CD4-positive, alpha-beta T cell treated with Interleukin-21 for 1 hour (primary cell): ENCODE measurements at places on chromosomes 16 and 17.

- no peak for DNase-seq
Measured at GRCh38 chr17:30482555-30482954, 5.3 kb downstream of the GOSR1 start.

GRCh38 chr17:43314611-43315011, 80.8 kb upstream of the RNU2-1 start:
- DNase-seq, result no peak

DNA sequence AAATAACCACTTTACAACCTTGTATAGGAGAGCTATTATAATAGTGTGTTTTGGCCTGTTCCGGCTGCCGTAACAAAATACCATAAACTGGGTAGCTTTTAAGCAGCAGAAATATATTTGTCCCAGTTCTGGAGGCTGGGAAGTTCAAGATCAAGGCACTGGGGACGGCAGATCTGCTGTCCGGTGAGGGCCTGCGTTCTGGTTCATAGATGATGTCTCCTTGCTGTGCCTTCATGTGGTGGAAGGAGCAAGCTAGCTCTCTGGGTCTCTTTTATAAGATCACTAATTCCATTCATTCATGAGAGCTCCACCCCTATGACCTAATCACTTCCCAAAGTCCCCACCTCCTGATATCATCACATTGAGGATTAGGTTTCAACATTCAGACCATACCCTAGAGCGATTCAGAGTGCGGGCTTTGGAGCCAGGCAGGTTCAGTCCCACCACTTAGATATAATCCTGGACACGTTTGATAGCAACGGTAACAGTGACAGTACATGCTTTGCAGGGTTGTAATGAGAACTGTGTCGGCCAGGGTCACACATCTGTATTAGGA, 76.2 kb upstream of the ZFHX3 start:
- DNase-seq, result no peak

DNA sequence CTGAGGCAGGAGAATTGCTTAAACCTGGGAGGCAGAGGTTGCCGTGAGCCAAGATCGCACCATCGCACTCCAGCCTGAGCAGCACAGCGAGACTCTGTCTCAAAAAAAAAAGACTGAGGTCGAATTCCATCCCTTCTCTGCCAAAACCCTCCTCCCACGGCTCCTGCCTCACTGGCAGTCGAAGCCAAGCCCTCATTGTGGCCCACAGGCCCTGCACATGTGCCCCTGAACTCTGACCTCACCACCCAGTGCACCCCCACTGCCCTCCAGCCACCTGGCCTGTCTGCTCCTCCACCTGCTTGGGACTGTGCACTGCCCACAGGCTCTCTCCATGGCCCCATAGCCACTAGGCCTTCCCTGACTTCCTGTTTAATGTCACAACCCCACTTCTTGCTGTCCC, 7.0 kb downstream of the MYO15A start:
- DNase-seq, result no peak

- no peak for DNase-seq
Measured at GRCh38 chr17:36616061-36617029, 15.0 kb downstream of the MRM1 start.

- DNase-seq, result no peak
Measured at GRCh38 chr17:60161598-60162330, 12.0 kb downstream of the CA4 start.

- DNase-seq, result no peak
Measured at GRCh38 chr16:8108991-8109509, 481.3 kb downstream of the TMEM114 start.

DNA sequence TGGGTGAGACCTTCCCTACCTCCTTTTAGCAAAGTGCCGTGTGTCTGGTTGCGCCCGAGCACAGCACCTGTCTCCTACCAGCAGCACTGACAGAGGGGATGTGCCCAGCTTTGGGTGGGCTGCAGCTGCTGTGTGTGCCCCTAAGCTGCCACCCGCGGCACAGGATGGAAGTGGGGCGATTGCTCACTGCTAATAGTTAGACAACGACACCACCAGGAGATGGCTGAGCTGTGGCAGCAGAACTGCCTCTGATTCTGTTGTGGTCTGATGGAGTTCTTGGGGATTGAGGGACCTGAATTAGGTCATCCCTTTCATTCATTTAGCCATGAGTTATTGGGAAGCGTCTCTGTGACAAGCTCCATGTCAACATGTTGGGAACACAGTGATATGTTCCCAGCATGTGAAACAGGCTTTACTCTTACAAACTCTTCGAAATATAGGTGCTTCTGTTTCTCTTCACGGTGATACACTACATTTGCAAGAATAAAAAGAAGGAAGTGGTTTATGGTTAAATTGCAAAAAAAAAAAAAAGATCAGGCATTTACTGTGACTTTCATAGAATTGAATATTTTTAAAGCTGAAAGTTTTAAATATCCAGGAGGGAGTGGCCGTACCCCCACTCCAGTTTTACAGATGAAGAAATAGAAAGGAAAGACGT, 184.4 kb downstream of the MAF start:
- DNase-seq, result peak; percentile 14

GRCh38 chr17:16419074-16419928, 3.9 kb downstream of the TRPV2 start:
- DNase-seq, result peak; percentile 38

- no peak for DNase-seq
Measured at GRCh38 chr17:73265646-73266640, 4.3 kb upstream of the CPSF4L start.

GRCh38 chr16:17359788-17360390, 110.9 kb downstream of the XYLT1 start:
- peak; percentile 43 for DNase-seq

- DNase-seq, result no peak
Measured at GRCh38 chr16:7957151-7957550, 624.5 kb downstream of the RBFOX1 start.

GRCh38 chr17:58666858-58667267, 25.0 kb downstream of the TEX14 start:
- peak; percentile 51 for DNase-seq

DNA sequence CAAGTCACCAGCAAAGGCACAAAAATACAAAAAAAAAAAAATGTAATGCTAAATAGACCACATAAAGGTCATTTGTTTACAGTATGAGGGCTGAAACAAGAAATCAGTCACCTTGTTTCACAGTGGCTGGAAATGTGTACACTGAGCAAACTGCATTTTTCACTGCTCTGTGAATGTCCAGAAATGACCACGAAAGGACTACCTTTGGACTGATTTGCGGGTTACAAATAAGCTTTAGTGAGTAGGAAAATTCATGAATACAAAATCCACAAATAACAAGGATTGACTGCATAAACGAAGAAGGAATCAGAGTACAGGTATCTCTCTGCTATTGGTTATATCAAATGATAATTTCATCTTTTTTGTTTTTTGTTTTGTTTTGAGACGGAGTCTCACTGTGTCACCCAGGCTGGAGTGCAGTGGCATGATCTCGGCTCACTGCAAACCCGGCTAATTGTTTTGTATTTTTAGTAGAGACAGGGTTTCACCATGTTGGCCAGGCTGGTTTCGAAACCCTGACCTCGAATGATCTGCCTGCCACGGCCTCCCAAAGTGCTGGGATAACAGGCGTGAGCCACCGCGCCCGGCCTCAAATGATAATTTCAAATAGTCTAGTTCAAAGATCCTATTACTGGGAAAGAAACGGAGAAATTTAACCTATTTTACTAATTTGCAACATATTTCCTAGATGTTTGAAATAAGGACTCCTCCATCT, 30.5 kb downstream of the CYTH1 start:
- DNase-seq, result no peak

GRCh38 chr17:35160354-35161201, 13.0 kb downstream of the UNC45B start:
- DNase-seq, result peak; percentile 51

GRCh38 chr16:13453938-13454553, 465.9 kb upstream of the ERCC4 start:
- DNase-seq, result no peak

- no peak for DNase-seq
Measured at GRCh38 chr16:6846452-6846851, 486.2 kb upstream of the RBFOX1 start.

- DNase-seq, result no peak
Measured at GRCh38 chr17:11332706-11333105, 91.7 kb downstream of the SHISA6 start.

DNA sequence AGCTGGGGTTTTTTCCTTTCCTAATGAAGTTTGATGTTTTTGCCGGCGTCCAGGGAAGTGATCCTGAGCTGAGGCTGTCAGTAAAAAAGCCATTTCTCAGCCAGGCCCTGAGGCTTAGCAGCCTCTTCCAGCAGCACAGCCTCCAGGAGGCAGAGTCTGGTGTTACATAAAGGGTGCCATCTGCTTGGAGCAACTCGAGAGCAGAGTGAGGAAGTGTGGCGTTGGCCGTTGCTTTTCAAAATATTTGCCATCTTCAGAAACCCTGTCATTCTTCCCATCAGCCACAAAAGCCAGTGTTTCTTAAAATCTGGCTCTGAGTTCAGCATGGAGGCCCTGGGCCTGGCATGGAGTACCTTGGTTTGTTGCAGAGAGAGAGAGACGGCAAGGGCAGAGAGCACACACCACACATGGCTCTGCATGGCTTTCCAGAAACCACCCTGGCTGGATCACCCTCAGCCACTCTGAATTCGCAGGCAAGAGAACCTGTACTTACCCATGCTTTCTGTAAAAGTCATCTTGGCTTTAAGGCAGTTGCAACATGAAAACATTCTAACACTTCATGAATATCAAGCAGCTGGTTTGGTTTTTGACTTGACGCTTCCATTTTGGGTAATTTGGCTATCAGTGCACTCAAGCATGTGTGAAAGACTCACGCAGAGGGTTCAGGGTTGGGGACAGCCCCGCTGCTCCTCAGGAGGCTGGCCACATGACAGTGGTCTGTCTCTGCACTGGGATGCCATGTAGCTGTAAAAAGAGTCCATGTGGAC, 21.0 kb downstream of the PMM2 start:
- DNase-seq, result no peak

DNA sequence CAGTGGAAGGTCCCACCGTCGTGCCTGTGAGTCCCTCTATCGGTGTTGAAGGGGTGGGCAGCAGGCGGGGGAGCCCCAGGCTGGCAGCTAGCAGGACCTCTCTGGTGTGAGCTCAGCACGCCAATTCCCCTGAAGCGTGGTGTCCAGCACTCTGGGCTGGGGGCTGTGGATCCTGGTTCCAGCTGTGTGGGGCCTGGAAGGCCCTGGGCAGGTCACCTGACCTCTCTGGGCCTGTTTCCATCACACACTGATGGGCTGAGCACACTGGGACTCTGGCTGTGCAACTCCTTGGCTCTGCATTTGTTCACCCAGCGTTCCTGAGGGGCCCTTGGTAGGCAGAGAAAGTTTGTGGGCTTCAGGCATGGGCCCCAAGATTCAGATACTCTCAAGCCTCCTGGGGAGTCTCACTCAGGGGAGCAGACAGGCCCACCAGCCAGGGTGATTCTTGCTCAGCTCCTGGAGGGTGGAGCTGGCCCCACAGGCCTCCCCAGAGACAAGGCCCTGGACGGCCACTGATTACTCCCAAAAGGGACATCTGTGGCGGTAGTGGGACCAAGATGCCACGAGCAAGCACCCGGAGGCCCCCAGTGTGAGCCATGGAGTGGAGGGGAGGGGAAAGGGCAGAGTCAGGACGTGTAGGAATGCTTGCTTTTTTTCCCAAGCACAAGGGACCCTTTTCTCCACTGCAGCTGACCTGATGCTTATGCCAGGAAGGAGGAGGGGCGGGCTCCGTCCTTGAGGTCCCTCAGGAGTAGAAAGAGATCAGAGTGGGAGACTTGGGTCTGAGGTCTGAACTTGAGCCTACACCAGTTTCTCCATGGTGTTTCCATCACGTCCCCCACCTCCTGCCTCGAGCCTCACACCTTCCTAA, 8.5 kb downstream of the SCGB1C2 start:
- no peak for DNase-seq

DNA sequence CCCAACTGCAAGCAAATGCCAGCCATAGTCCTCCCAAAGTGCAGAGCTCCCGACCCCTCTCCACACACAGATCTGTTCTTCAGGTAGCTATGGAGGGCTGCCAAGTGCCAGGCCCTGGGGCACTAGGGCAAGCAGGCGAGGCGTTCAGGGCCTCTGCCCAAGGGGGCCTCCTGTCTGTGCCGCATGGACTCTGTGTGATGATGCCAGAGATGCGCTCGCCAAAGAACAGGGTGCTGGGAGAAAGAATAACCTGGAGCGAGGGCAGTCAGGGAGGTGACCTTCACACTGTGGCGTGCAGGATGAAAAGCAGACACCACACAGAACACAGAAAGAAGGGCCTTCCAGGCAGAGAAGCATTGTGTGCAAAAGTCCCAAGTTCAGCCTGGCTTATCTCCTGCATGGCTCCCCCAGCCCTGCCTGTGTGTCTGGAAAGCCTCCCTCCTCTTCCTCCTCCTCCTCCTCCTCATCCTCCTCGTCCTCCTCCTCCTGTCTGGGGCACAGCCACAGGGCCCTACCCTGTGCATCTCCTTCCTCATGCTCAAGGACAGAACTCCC, 44.2 kb downstream of the PEMT start:
- DNase-seq, result no peak

GRCh38 chr16:84313921-84314320, 19.2 kb downstream of the WFDC1 start:
- no peak for DNase-seq

GRCh38 chr16:81261049-81261648, 22.7 kb downstream of the BCO1 start:
- peak; percentile 26 for DNase-seq

- no peak for DNase-seq
Measured at GRCh38 chr16:65123396-65124211, 1.7 kb upstream of the CDH11 start.

- no peak for DNase-seq
Measured at GRCh38 chr16:85689285-85689949, 663 bp upstream of the GINS2 start.

- DNase-seq, result no peak
Measured at GRCh38 chr17:71098071-71098470, 928.7 kb downstream of the KCNJ2 start.

DNA sequence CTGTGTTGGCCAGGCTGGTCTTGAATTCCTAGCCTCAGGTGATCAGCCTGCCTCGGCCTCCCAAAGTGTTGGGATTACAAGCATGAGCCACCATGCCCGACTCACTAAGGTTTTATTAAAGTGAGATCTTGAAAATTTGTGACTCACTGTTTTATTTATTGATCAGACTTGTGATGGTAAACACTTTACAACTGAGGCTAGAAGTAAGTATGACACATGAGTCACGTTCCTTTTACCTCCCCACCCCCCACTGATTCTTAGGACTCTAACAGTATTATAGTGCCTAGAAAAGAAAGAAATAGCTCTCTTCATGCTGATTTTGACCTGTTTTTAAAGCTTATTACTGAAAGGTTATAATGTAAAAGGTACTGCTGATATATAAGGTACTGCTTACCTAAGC, 160.6 kb downstream of the TANC2 start:
- DNase-seq, result no peak

DNA sequence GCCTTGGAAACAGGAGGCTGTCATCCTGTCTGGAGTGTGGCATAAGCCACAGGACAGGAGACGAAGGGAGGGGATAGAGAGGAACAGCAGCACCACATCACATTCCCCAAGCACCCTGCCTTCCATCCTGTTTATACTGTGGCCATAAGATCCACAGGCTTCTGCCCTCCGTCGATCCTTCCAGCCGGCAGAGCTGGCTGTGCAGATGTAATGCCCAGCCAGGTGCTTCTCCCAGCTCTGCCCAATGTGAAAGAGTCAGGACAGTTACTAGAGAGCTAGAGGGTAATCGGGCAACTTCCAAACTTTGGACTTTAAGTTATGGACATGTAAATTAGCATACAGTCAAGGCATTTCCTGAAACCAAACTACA, 368.4 kb downstream of the SOX9 start:
- no peak for DNase-seq

- peak; percentile 65 for DNase-seq
Measured at GRCh38 chr17:34542700-34543336, 36.6 kb upstream of the TMEM132E start.

GRCh38 chr17:3912827-3913226, 3.4 kb downstream of the P2RX1 start:
- no peak for DNase-seq
